ENCODE measurements at places on chromosomes 5 and 9.
A peak's percentile ranks its signal among the peaks of the same experiment; 100 is the strongest.

DNA sequence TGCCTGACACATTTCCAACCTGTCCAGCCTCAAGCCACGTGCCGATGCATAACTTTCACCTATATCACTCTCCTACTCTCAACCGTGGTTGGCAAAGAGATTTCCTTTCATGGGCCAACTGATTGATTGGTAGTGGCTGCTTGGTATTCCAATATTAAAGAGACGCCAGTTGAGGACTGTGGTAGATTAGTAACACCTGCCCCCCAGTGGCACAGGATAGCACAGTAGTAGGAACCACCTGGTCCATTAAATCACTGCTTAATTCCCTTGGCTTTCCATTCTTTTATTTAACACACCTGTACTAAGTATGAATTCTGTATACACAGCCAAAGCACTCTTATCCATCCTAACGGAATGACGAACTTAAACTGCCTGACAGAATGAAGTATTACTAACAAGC is 19.1 kb upstream of the FOXB2 start:
- DNase-seq: no peak

- no peak for DNase-seq
Observed at GRCh38 chr9:134442486-134443173, 116.4 kb downstream of the RXRA start.

DNA sequence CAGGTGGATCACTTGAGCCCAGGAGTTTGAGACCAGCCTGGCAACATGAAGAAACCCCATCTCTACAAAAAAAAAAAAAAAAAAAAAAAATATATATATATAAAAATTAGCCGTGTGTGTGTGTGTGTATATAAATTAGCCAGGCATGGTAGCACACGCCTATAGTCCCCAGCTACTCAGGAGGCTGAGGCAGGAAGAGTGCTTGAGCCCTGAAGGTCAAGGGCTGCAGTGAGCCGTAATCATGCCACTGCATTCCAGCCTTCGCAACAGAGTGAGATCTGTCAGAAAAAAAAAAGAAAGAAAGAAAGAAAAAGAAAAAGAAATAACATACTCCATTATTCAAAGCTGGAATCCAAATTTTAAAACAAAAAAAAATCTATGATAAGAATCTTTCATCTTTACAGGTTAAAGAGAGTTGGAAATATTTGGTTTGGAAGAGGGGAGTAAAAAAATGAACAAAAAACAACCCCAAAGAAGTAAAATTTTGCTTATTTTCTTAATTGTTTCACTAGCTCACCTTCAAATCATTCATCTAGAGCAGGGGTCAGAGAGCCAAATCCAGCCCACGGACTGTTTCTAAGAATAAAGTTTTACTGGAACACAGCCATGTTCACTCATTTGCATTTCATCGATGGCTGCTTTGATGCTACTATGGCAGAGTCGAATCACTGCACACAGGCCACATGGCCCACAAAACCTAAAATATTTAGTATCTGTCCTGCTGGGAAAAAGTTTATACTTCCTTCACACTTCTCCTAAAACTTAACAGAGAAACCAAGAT is 109.9 kb downstream of the DROSHA start:
- DNase-seq: no peak

DNA sequence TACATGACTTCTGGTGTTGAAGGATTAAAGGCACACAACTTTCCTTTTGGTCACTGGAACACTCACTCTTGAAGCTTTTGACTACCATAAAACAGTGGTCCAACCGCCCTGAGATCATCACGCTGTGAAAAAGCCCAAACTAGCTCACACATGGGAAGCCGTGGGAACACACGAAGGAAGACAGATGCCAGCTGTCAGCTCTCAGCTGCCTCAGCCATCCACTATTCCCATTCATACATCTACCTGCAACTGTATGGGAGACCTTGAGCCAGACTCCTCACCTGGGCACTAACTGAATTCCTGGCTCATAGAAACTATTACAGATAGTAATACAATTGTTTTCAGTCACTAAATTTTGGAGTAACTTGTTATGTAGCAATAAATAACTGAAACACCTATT is 246.1 kb downstream of the MSX2 start:
- DNase-seq: no peak

GRCh38 chr9:88312045-88312444 is 76.2 kb upstream of the SPIN1 start:
- DNase-seq: no peak

DNA sequence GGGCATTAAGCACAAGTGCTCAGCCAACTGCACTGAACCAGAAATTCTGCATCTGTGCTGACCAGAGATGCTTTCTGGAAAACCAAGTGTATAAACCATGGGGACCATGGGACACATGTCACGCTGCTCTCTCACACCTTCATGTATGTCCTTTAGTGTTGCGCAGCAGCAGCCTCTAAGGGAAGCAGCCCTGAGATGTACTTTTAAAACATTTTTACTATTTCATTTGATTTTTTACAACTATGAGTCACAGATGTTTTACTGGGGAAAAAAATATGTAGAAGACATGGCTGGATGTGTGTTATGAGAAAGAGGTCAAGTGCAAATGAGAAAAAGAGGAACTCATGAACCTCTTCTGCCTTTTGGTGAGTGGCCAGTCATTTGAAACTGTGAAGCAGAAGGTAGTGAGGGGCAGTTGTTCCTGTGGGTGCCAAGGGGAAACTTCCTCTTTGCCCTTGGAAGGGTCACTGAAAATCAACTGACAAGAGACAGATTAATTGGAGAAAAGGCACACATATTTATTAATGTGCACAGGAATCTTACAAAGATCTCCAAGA is 31.4 kb upstream of the SYK start:
- no peak for DNase-seq

GRCh38 chr5:27854243-27854852 is 816.0 kb upstream of the CDH9 start:
- no peak for DNase-seq

- DNase-seq: no peak
Observed at GRCh38 chr9:113503613-113504211, 40.2 kb downstream of the RGS3 start.

DNA sequence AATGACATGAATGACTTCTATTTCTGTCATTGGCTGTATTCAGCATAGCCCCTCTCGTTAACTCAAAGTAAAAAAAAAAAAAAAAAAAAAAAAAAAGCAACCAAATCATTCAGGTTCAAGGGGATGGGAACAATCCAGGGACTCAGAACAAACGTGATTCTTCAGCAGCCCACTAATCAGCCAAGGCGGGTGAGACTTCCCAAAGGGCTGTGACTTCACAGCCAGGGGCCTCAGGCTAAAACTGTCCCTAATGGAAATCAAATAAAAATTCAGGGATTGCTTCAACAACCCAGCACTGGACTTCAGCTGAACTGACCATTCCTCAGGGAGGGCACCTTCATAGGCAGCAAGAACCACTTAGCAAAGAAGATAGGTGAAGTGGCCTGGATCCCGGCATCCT is 86.2 kb upstream of the FAM169A start:
- no peak for DNase-seq

- no peak for DNase-seq
Observed at GRCh38 chr5:136457390-136458013, 92.2 kb upstream of the TRPC7 start.

GRCh38 chr9:75803130-75803529 is 87.3 kb upstream of the PCSK5 start:
- no peak for DNase-seq

GRCh38 chr5:104178829-104179456 is 616.4 kb upstream of the NUDT12 start:
- DNase-seq: peak; percentile 23

- no peak for DNase-seq
Observed at GRCh38 chr5:108953940-108954339, 206.2 kb downstream of the FER start.

DNA sequence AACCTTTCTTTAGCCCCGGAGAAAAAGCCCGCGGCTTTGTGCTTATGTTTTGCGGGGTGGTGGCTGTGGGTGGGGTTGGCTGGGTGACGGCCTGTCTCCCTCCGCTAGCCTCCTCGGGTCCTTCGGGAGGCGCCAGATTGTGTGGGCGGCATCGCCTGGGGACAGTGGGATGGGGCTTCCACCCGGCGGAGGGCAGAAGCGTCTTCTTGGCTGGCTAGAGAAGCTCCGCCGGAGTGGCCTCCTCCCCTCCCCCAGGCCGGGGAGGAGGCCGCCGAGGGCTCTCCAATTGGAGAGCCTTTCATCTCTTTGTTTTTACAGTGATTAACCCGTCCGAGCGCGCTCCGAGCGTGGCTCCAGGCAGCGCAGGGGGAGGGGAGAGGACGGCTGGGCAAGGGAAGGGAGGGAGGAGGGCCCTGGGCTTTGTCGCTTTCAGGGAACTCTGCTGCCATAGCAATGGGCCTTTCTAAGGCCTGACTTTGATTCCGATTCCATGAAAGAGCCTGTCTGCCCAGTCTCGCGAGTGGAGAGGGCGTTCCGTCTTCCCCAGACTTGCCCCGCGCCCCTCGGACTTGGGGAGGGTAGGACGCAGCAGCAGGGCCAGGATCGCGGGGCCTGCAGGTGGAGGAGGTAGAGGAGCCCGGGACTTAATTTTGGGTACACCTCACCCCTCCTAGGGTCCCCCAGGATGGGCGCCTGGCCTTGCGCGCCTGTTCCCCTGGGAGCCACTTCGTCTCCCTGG is 36.7 kb upstream of the TIFAB start:
- peak; percentile 56 for DNase-seq

GRCh38 chr9:90064971-90065370 is 460.2 kb downstream of the GADD45G start:
- DNase-seq: no peak

- no peak for DNase-seq
Observed at GRCh38 chr5:35212122-35212982, 17.9 kb downstream of the PRLR start.

- no peak for DNase-seq
Observed at GRCh38 chr5:72836810-72837209, 20.3 kb downstream of the TNPO1 start.

DNA sequence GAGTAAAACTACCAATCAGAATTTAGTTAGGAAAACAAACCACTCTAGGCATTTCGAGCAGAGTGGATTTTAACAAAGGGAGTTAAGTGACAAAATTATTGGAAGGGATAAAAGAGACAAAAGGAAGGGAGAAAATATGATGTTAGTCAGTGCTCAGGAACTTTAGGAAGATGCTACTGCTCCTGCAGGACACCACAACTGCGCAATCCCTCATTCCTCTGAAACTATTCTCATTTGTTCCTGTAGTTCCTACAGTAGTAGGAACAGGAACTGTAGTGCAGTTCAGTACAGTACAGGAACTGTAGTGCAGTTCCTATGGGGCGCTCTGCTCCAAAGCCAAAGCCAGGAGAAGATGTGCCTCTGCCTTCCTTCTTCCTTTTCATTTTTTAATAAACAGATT is 29.9 kb upstream of the MEGF10 start:
- no peak for DNase-seq

DNA sequence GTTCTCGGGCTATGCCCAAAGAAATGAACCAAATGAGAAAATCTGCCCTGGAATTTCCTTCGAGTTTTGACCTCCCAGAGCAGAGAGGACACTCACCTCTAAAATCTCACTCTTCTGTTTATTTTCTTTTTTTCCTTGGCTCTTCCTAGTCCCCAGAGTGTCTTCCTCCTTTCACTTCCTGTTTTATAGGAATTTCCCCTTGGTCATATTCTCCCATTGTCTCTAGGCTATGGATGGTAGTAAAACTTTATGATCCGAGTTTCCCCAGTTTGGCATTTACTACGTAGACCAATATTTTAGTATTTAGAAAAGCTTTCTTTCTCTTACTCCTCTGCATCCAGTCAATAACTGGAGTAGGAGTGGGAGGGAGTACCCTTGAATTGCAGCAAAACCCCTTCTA is 354.5 kb upstream of the ZNF608 start:
- DNase-seq: no peak

DNA sequence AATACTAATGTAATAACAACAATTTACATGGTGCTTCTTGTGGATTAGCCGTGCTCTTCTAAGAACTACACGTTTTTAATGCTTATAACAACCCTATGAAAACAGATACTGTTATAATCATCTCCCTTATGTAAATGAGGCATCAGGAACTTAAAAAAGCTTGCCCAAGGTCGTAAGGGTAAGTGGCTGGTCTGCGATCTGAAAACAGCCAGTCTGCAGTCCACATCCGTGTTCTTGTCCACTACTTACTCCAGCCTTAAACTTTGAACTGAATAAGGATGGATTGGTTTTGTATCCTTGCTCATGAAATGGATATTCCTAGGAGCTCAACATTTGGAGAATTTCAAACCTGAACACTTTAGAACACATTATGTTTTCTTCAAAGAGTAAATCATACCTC is 26.7 kb downstream of the PAM start:
- no peak for DNase-seq
